ENCODE measurements at places on chromosomes 11 and 22.

DNA sequence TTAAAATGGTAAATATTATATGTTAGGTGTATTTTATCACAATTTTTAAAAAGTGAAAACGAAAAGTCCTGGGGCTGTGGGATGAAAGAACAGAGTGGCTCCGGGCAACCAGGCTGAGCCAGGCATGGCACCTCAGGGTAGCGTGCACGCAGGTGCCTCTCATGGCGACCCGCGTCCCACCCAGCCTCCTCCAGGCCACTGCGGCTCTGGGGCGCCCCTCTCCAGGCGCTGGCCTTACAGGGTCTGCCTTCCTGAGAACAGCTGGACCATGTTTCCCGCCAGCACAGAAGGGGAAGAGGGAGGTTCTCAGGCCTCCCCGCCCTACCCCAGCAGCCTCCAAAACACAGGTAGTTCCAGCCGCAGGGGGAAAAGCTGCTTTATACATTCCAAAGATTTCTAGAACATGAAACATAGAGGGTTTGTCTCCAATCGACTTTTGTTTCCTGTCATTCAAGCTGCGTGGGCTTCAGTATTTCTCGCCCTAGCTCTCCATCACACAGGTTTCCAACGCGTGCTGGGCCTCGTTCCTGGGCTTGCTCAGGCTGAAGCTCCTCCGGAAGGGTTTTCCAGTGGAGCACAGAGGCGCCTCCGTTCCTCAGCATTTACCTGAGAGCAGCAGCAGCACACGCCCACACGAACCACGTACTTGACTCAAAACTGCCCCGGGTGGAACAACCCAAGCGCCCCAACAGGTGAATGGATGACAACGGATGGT is 10.5 kb downstream of the EHD1 start:
- H3K36me3 ChIP-seq: peaks cover 46% of the 10 kb centered on the region
- peaks cover 88% of the 10 kb centered on the region for H3K4me1 ChIP-seq
- H3K27ac ChIP-seq: peak overlapping the region; percentile 91

DNA sequence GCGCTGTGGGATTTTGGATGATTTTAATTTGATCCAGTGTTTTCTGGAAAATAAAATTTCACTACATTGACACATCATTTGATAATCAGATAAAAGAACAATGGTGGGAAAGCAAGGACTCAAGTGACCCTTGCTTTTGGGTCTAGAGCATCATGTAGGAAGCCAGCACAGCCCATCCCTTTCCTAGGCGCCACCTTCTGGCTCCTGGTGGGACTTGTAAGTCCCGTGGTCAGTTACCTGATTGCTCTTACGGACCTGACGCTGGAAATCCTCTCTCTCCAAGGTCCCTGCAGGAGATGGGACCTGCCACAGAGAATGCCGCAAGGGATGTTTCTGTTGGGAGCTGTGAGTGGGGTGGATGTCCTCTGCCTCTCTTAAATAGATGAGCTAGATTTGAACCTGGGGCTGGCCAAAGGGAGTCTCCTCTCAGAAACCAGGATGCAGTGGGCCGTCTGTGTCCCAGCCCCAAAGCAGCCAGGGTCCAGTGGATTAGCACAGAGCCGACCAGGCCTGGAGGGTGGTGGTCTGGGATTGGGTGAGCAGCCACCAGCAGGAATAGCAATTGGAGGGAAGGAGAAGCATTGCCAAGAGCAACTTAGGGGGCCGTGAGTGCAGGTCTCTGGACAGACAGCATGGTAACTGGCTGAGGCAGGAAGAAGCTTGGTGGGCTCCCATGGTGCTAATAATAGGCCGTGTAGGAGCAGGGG is 21.7 kb downstream of the TIMP3 start:
- no peak overlapping the region for H3K27ac ChIP-seq
- H3K4me1 ChIP-seq: no peaks in the 10 kb centered on the region
- DNase-seq: no peak
- no peak overlapping the region for H3K4me3 ChIP-seq
- H3K27me3 ChIP-seq: peaks cover 4% of the 10 kb centered on the region
- no peaks in the 10 kb centered on the region for H3K36me3 ChIP-seq

GRCh38 chr22:46035380-46035741 is 58.4 kb upstream of the WNT7B start:
- H3K27me3 ChIP-seq: no peaks in the 10 kb centered on the region
- peak overlapping the region; percentile 78 for H3K4me3 ChIP-seq
- H3K4me1 ChIP-seq: peaks cover 14% of the 10 kb centered on the region
- no peaks in the 10 kb centered on the region for H3K36me3 ChIP-seq

- H3K27ac ChIP-seq: no peak overlapping the region
- H3K36me3 ChIP-seq: no peaks in the 10 kb centered on the region
- no peak overlapping the region for H3K4me3 ChIP-seq
- H3K27me3 ChIP-seq: no peaks in the 10 kb centered on the region
These were observed 651.3 kb upstream of the KIRREL3 start for GRCh38 chr11:127651888-127652221.

- no peaks in the 10 kb centered on the region for H3K27me3 ChIP-seq
- H3K36me3 ChIP-seq: peaks cover 10% of the 10 kb centered on the region
- H3K4me1 ChIP-seq: peaks cover 10% of the 10 kb centered on the region
- no peak overlapping the region for H3K4me3 ChIP-seq
- H3K27ac ChIP-seq: no peak overlapping the region
These were observed 14.7 kb downstream of the GATD1 start for GRCh38 chr11:762421-763072.

DNA sequence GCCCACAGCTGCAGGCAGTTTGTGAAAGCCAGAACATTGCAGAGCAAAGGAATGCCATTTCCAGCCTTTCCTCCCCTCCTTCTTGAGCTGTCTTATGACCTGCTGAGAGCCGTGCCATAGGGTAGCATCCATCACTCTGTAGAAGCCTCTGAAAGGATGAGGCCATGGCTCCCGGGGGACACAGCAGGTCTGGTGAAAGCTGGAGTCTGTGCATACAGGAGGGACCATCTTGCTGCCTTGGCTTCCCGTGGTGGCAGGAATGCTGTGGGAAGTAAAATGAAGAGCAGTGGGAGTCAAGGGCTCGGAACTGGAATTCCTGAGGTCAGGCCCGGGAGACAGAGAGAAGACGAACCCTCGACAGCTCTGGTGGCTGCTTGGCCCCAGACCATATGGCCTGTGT is 30.9 kb downstream of the ANO1 start:
- peaks cover 6% of the 10 kb centered on the region for H3K4me1 ChIP-seq
- DNase-seq: no peak
- no peak overlapping the region for H3K4me3 ChIP-seq
- no peak overlapping the region for H3K27ac ChIP-seq

DNA sequence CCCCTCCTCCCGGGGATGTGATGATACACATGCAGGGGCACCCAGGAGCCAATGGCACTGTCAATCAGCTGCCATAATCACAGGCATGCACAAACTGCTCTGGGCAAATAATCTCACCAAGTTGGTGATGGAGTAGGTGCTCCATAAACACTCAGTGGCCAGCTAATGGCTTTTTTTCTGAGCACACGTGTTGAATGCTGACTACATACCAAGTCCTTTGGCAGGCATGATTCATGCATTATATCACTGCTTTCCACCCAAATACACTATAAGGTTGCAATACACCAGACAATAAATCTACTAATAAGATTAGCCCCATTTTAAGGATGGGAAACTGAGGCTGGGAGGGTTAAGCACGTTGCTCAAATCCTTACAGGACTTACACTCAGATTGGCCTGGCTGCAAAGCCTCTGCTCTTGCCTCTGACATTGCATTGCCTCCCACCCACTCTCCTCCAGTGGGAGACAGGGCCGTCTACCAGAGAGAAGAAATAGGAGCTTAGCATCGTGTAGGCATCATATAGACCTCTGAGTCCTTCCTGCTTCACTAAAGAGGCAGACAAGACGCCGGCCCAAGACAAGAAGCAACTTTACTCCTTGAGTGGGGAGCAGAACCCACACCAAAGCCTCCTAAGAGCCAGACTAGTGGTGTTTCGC is 32.7 kb upstream of the ACCSL start:
- no peak overlapping the region for H3K4me3 ChIP-seq
- peaks cover 4% of the 10 kb centered on the region for H3K4me1 ChIP-seq
- peaks cover 9% of the 10 kb centered on the region for H3K27me3 ChIP-seq
- H3K36me3 ChIP-seq: no peaks in the 10 kb centered on the region

DNA sequence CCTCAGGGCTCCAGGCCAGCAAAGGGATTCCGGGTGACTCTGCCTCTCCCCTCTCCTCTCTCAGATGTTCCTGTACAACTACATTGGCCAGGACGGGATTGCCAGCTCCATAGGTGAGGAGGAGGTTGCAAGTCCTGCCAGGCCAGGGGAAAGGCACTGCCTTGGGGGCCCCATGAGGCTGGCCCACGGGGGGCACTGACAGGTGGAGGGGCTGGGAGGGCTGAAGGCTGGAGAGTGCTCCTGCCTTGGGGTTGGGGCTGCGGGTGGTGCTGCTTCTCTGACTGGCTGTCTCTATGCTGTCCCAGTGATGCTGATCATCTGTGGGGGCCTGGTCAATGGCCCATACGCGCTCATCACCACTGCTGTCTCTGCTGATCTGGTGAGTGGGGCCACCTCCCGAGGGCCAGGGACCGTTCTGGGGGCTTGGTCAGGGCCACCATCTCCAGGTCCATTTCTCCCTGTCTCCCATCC is 21.7 kb downstream of the SLC37A2 start:
- DNase-seq: no peak
- H3K36me3 ChIP-seq: no peaks in the 10 kb centered on the region
- H3K27me3 ChIP-seq: no peaks in the 10 kb centered on the region
- H3K4me1 ChIP-seq: no peaks in the 10 kb centered on the region
- H3K4me3 ChIP-seq: no peak overlapping the region
- no peak overlapping the region for H3K27ac ChIP-seq

DNA sequence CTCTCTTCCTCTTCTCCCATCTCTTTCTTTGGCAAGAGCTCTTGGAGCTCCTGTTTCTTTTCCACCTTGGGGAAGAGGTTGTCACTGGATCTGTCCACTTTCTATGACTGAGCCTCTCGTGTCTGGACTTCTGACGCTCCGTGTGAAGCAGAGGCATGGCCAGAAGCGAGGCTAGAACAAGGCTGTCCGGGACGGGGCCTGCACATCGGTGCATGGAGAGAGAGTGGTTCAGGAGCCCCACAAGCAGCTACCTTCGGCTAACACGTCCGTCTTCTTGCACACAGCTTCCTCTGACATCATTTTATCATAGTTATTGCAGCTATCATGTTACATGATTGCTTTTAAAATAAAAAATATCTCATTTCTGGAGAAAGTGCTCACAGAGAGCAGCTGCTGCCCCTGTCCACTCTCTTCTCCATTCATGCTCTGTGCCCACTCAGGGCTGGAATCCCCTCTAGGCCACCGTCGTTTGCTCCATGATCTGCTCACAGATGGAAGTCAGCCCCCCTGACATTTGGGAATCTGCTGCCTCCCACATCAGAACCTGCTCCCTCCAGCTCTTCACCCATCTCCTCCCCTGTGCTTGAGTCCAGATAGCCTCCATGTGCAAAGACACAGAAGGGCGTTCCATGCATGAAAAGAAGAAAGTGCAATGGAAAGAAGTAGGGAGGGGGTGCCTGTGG is 308.4 kb downstream of the NTM start:
- H3K27ac ChIP-seq: no peak overlapping the region
- peaks cover 10% of the 10 kb centered on the region for H3K27me3 ChIP-seq
- DNase-seq: no peak
- H3K4me3 ChIP-seq: no peak overlapping the region

GRCh38 chr11:34339149-34340064 is 18.4 kb downstream of the ABTB2 start:
- H3K27me3 ChIP-seq: no peaks in the 10 kb centered on the region
- H3K27ac ChIP-seq: no peak overlapping the region
- DNase-seq: no peak
- no peaks in the 10 kb centered on the region for H3K36me3 ChIP-seq
- H3K4me3 ChIP-seq: no peak overlapping the region

- H3K27me3 ChIP-seq: peaks cover 3% of the 10 kb centered on the region
- H3K27ac ChIP-seq: no peak overlapping the region
- no peak for DNase-seq
- no peaks in the 10 kb centered on the region for H3K36me3 ChIP-seq
- no peak overlapping the region for H3K4me3 ChIP-seq
These were observed 28.9 kb upstream of the CARD18 start for GRCh38 chr11:105168457-105168856.
